ENCODE measurements at places on chromosomes 1 and 21. TPM values are rescaled to one million over a fixed set of nuclear protein-coding genes. Genes with fewer than 3 reads are reported as not detected.
A peak's percentile ranks its signal among the peaks of the same experiment; 100 is the strongest.

Gene ANKRD65
- total RNA-seq = 7.9 TPM

GRCh38 chr21:26093122-26093521 lies 77.4 kb downstream of the APP start:
- peak; percentile 68 for DNase-seq

- no peak for DNase-seq
Measured at GRCh38 chr1:1211541-1212441, 2.2 kb downstream of the TNFRSF4 start.

DNA sequence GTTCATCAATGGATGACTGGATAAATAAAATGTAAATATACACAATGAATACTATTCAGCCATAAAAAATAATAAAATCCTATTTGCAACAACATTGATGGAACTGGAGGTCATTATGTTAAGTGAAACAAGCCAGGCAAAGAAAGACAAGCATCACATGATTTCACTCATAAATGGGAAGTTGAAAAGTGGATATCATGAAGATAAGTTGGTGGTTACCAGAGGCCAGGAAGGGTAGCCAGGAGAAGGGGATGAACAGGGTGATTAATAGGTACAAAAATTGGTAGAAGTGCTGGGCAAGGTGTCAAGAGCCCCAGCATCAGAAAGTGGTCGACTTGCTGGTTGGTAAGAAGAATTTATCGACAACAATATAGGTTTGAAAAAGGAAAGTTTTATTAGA lies 1.3 kb upstream of the PARK7 start:
- DNase-seq = no peak

DNA sequence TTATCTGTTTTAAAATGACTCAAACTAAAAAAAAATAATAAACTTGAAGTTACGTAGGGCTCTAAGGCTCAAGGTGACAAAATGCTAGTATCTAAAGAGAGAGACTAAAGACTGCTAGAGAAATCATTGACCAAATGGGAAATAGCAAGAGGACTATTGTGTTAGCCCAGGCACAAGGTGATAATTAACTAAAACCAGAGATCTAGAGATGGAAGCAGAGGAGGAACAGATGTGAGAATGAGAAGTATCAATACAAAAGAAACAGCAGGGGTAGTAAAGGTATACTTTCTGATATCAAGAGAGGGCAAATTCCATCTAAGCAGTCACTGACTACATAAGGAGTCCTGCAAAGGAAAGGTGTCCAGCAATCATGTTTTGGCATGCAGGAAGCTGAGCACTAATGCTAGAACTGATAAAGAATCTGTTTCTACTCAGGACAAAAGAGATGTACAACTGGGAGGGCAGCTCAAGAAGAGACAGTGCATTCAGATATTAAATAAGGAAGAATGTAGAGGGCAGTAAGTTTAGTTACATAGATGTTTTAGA lies 100.2 kb upstream of the GNG4 start:
- peak; percentile 58 for DNase-seq
